ENCODE measurements at places on chromosomes 11 and 22.
A peak's percentile ranks its signal among the peaks of the same experiment; 100 is the strongest.

DNA sequence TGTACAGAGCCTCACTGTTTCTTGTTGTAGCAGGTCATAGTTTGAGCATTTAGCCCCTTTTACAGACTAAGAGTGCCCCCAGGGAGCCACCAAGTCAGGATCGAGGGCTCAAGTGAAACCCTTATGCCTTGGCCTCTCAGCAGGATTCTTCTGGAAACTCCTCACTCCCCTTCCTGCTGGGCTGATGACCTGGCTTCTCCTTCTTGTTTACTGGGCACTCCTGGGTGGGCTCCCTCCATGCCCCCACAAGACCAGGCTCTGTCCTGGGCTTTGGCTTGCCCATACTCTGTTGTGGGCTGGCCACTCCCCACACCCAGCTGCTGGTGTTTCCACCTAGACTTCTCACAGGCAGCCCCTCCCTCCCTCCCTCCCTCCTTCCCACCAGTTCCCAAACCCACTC is 69.6 kb downstream of the MED15 start:
- no peak for DNase-seq

- DNase-seq, result no peak
Observed at GRCh38 chr22:19611590-19611989, 87.4 kb upstream of the CLDN5 start.

- no peak for DNase-seq
Observed at GRCh38 chr22:41920271-41920976, 5.5 kb upstream of the SHISA8 start.

DNA sequence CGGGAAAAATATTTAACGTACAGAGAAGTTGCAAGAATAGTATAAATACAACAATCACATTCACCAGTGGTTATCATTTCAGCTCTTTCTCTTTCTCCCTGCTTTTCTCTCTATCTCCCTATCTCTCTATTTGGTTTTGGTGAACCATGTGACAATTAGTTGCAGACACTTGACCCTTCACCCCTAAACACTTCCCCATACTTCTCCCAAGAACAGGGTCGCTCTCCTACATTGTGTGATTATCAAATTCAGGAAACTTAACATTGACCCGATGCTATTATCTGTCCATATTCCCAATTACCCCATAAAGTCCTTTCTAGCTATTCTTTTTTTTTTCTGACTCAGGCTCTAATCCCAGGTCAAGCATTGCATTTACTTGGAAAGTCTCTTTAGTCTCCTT is 4.8 kb upstream of the CYB5R3 start:
- DNase-seq, result no peak

DNA sequence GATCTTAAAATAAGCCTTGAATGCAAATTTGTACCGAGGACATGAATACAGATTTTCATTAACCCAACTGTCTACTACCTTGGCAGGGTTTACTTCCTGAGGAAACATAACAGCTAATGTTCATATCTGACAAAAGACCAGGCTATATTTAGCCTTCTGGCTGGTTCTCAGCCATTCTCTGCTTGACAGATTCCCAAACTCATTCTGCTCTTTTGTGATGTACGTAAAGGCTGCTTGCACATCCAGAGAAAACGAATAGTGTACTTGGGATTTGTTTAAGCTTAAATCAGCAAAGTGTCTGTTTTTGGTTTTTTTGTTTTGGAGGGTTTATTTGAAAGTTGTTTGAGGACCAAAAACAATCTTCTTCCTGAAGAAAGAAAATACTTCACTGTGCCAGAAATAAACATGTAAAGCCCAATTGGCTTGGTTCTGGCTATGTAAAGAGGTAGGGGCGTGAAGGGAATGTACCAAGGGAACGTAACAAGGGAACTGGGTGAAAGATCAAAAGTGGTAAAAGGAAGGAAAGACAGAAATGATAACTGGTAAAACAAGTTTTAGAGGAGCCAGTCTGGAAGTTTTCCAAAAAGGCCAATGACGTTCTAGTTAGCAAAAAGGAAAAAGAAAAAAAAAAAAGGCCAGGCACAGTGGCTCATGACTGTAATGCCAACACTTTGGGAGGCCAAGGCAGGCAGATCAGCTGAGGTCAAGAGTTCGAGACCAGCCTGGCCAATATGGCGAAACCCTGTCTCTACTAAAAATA is 21.4 kb upstream of the CRTAM start:
- no peak for DNase-seq

GRCh38 chr11:59040607-59041006 is 45.5 kb upstream of the GLYATL1B start:
- DNase-seq, result no peak

GRCh38 chr11:64891215-64891848 is 12.9 kb upstream of the EHD1 start:
- DNase-seq, result no peak

GRCh38 chr11:67409261-67409666 is 5.4 kb downstream of the TBC1D10C start:
- peak; percentile 46 for DNase-seq

- DNase-seq, result no peak
Observed at GRCh38 chr22:45499746-45500145, 2.9 kb upstream of the FBLN1 start.

DNA sequence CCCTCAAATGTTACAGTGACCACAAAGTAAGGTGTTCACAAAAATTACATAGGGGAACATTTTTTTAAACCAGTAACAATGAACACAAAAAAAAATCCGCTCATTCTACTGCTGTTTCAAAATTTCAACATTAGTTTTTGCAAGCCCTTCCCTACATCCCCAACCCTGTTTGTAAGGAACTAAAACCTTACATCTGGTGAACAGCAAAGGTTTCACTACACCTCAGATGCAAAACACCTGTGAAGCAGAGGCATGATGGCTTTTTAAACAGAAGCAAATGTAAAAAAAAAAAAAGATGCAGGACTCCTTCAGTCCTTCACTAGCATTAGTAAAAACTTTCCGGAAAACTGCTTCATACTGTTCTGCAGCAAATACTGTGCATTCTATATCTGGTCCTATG is 50.0 kb upstream of the API5 start:
- DNase-seq, result no peak

GRCh38 chr22:49619301-49619700 is 208.4 kb downstream of the BRD1 start:
- DNase-seq, result no peak

DNA sequence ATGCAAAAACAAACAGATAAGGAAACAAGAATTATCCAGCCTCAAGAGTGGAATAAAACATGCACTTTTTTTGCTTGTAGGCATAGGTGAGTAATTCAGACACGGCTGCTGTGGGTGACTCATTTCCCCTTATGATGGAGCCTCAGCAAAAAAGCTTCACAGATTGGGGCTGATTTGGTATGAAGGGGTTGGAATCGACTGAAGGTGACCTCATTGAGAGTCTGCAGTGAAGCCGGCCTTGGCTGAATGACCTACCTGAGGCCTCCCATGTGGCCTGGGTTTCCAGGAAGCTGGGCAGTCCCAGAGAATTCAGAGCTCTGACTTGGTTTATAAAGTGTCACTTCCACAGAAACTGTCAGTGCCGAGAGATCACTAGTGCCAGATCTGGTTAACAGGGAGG is 34.2 kb upstream of the VPREB1 start:
- DNase-seq, result peak; percentile 23

GRCh38 chr11:69252490-69252837 is 41.5 kb upstream of the MYEOV start:
- DNase-seq, result no peak

GRCh38 chr11:69339041-69339733 is 45.2 kb downstream of the MYEOV start:
- DNase-seq, result no peak

- DNase-seq, result no peak
Observed at GRCh38 chr11:130202818-130203689, 43.5 kb downstream of the ST14 start.

- no peak for DNase-seq
Observed at GRCh38 chr11:9916480-9916879, 252.6 kb downstream of the SWAP70 start.

Data from activated T-cell treated with anti-CD3 and anti-CD28 coated beads, Interleukin-2, amount 50 U/mL, for 4 hours (primary cell).